MV-4-11 (cell line): ENCODE measurements at places on chromosomes 3 and 15.

DNA sequence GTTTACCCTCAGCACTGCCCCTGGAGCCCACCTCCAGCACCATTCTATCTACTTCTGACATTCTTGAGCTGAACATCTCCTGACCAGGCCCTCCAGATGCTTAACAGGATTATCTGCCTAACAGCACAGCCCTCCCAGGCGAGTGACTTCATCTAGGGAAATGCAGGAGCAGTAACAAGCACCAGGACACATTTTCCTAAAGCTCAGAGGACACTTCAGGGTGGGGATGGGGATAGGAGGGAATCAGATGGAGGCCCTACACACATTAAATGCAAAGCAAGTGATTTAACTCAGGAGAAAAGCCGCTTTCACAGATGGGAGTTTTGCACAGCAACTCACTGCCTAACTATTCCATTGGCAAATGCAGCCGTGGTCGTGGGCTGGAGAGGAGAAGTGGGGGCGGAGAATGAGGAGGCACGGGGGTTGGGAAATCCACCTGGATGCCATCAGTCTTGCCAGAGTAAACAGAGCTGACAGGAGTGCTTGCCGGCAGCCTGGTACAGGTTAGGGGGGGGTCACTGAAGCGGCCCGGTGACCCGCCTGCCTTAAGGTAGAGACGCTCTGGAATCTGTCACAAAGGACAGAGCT, 21.3 kb upstream of the BNC1 start:
- DNase-seq, result no peak

GRCh38 chr3:40872258-40872920, 326.9 kb upstream of the CTNNB1 start:
- no peak for DNase-seq

- DNase-seq, result no peak
Observed at GRCh38 chr3:149599236-149599635, 58.6 kb downstream of the WWTR1 start.

- no peak for DNase-seq
Observed at GRCh38 chr15:69949485-69949884, 148.2 kb downstream of the TLE3 start.

DNA sequence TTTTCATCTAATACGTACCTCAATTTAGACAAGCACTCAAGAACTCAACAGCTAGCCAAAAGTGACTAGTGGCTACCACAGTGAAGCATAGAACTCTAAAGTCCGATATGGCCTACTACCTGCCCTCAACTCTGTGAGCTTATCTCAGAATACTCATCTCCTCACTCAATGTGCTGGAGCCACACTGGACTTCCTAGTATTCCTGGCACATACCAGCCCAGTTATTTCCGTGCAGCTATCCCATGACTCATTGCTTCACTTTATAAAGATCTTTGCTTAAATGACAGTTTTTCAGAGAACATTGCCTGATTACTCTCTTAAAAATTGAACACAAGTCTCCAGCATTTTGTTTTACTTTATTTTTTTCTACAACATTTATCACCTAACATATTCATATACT, 524.7 kb downstream of the PYDC2 start:
- no peak for DNase-seq

- DNase-seq, result no peak
Observed at GRCh38 chr3:177833332-177833731, 636.0 kb upstream of the TBL1XR1 start.

- peak; percentile 4 for DNase-seq
Observed at GRCh38 chr15:73584699-73585420, 48.3 kb downstream of the NPTN start.

DNA sequence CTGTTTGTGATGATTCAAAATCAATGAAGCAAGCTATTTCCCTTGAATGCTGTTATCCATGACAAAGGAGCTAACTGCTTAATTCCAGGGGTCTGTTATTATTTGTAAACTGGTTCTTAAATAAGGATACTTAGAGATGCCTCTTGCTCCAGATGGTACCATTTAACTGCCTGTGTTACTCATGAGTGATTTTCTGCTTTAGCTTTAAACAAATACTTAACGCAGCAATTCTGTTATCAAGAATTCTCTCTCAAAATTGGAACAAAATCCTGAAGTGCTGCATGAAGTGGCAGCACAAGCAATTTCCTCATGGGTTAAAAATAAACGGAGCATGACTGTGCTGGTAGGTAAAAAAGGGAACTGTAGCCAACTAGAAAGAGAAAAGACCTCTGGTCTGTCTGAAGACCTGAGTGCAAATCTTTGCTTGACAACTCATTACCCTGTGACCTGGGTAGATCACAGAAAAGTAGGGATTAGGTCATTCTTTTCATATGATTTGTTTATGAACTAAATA, 62.5 kb upstream of the GBE1 start:
- DNase-seq, result peak; percentile 79

DNA sequence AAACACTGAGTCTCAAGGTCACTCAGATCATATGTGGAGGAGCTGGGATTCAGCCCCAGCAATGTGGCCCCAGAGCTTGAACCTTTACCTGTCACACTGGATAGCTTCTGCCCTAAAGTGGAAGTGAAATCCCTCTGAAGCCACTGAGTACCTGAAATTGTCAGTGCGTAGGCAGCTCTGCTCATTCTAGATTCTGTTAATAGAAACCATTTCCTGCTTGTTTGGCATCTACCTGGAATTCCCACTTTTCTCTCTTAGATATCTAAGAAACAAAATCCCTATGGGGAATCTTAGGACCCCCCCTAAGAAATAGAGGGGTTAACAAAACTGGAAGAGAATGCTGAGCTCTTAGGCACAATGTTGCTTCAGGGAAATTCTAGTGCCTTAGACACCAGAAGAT, 29.8 kb downstream of the FBXL22 start:
- DNase-seq, result no peak

GRCh38 chr15:59340325-59340724, 32.3 kb downstream of the MYO1E start:
- no peak for DNase-seq

DNA sequence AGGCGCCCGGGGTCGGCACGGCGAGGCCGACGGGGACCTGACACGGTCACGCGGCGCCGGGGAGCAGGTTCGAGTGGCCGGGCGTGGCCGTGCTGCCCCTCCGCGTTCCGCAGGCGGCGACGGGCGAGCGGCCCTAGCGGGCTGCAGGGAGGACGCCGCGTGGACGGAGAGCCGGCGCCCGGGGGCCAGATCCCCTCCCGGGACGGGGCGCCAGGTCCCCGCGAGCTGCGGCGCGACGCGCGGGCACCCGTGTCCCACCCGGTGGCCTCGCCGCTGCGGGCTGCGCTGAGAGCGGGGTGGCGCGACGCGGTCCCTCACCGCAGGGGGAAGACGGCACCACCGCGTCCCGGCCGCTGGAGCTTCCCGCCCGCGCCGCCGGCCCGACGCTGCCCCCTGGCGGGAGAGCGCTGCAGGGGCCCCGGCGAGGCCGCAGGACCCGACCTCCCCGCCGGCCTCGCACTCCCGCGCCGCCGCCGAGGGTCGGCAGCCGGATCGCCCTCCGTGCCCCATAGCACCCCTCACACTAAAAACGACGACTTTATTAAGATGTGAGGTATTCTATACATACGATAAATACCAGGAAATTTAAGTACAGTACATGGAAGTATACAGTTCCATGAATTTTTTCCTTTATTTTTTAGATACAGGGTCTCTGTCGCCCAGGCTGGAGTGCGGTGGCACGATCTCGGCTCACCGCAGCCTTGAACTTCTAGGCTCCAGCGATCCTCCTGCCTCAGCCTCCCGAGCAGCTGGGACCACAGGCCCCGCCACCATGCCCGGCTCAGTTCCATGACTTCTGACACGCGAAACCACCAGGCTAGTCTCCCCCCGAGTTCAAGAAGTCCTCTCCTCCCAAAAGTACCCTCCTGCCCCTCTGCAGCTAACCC, 1.3 kb upstream of the PIGZ start:
- DNase-seq, result peak; percentile 36

- no peak for DNase-seq
Observed at GRCh38 chr3:111373861-111374260, 168.1 kb upstream of the CD96 start.
